Activated CD4-positive, CD25-positive, alpha-beta regulatory T cell treated with anti-CD3 and anti-CD28 coated beads, Interleukin-2, amount 50 U/mL, for 72 hours (primary cell): ENCODE measurements at places on chromosomes 12 and 14.
A peak's percentile ranks its signal among the peaks of the same experiment; 100 is the strongest.

DNA sequence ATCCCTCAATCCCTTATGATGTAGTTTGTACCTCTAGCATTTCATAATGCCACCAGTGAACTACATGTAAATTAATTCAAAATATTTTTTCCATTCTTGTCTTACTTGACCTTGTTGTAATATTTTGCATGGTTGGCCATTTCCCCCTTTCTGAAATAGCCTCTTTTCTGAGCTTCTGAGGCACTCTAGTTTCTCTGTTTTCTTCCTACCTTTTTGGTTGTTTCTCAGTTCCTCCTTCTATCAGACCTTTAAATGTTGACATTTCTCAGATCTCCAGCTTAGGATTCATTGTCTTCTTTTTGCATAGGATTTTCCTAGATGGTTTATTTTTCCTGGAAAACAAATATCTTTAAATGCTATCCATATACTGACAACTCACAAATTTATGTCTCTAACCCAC lies 9.8 kb upstream of the RMST start:
- no peak for DNase-seq

DNA sequence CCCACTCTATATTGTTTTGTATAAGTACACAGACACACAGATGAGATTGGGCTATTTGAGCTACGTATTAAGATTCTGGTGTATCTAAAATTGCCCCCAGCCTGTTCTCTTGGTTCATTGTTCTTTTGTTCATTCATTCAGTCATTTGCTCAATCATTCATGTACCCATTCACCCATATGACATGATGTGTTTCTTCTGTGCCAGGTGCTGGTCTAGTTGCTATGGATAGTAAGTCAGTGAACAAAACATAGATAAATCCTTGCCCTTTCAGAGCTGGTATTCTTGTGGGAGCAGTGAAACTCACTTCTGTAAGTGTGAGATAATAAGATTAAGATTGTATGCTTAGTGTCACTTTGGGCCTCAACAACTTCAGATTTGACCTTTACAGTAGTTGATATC lies 191.3 kb downstream of the TMTC2 start:
- no peak for DNase-seq

DNA sequence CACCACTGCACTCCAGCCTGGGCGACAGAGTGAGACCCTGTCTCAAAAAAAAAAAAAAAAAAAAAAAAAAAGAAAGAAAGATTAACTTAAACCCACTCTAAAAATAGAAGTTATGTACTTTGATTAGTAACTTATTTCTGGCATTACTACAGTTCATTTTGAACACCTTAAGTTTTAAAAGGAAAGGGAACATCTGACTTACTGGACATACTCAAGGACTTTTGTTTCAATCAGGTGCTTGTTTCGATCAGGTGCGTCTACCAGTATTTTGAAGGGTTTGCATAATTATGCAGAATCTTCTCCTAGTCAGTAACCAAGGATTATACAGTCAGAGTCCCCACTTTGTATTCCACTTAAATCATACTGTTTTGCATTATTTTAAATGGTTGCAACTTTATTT lies 105.6 kb downstream of the DERA start:
- no peak for DNase-seq

DNA sequence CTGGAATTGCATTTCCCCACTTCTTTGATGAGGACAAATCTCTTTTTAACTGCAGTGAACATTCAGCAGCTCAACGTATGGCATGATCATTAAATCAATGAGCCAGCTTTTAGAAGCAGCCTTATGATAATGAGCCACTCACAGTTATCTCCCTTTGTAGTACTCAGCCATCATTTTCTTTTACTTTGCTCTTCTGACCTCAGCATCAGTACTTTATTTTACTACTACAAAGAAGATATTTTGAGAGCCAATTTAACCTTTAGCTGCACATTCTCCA lies 250.0 kb upstream of the CLEC14A start:
- no peak for DNase-seq

DNA sequence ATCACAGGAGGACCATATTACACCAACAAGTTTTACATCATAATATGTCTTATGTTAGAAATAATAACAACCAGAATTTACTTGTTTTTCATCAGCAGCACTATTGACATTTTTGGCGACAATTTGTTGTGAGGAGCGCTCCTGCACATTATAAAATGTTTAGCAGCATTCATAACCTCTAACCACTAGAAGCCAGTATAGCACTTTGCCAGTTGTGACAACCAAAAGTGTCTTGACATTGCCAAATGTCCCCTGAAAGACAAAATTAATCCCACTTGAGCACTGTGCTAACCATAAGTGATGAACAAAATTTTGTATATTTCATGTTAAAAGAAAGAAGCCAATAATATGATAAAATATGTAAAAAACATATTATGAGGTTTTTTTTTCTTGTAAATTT lies 356.9 kb upstream of the LMO3 start:
- DNase-seq: no peak

GRCh38 chr12:118465706-118466105 lies 89.4 kb downstream of the SUDS3 start:
- no peak for DNase-seq

DNA sequence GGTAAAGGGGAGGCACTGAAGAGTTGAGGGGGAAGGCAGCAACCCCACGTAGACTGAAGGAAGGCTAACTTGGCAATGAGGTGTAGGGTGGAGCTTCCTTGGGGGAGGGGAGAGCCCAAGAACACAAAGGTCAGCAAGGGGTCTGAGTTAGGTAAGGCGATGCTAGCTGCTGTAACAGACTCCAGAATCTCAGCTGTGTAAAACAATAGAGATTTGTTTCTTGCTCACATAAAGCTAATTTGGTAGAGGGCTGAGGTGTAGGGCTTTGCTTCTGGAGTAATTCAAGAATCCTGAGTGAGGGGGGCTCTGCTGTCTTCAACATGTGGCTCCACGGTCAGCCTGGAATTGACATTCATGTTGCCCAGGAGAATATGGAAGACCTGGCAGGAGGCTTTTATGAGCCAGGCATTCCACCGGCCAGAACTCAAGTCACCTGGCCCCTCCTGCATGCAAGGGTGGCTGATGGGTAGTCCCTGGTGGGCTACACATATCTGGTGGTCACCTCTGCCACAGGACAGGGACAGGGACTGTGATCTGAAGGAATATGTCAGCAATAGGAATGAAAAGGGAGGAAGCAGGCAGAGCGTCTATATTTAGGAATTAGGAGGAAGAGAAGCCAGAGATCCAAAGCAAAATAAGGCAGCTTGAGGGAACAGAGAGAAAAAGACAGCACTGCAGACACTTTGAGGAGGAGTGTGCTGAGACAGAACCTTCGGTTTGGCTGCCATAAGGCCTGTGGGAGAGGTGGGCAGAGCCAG lies 153.7 kb downstream of the ZFP36L1 start:
- no peak for DNase-seq

DNA sequence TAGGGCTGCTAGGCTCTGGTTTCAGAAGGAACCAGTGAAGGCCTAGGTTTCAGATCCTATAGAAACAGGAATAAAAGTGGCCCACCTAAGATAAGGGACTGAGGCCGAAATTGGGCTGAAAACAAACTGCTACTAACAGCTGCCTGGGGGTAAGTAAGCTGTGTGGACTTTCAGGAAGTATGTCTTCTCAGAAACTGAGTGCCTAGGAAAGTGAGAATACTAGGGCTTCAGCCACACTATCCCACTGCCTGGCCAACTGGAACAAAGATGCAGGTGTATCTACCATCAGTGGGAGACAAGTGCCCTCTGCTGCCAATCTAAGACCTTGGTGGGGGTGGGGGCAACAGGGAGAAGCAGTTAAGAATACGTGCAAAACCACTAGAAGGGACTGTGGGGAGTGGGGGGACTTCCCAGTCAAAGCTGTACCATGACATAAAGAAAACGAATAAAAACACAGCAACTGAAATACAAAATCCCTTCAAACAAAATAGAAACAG lies 82.5 kb downstream of the MED13L start:
- peak; percentile 36 for DNase-seq

DNA sequence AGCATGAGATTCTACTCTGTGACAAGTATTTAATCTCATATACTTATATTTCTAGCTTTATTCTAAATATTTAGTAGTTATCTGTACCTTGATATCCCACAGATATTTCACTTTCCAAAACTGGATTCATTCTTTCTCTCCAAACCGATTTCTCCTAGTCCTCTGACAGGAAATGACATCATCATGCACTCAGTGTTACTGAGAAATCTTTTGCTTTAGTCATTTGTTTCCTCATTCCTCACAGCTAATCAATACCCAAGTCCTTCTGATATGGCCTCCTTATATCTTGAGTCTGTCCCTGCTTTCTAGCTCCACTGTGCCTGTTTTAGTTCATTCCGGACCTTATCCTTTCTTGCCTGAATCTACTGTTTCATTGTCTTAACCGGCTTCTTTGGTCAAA lies 39.4 kb upstream of the E2F7 start:
- DNase-seq: no peak

DNA sequence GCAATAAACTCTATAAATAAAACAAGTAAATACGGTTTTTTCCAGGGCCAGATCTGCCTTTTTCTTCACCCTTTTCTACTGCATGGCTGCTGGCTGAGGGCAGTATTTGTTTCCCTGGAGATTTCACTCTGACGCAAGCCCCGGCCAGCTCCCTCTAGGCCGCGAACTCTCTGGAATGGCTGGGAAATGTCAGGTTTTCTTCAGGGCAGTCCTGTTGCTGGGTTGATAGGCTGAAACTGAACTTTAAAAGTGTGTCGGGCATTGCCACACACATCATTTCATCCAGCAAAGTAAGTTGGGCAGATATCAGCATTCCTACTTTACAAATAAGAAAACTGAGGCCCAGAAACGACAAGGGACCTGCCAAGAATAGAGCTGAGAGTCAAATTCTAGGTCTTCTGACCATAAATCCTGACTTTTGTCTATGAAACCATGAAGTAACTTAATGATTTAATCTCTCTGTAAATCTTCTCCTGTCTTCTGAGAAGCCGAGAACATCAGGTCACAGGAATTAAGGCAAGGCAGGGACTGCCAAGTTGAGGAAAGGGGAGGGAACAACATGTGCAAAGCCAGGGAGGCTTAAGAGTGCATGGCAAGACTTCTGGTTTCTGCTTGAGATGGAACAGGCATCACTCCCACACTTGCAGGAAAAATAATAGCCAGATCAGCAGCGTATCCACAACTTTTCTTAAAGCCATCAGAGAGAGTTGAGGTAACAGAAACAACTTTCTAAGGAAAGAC lies 205.0 kb upstream of the CCDC196 start:
- no peak for DNase-seq

DNA sequence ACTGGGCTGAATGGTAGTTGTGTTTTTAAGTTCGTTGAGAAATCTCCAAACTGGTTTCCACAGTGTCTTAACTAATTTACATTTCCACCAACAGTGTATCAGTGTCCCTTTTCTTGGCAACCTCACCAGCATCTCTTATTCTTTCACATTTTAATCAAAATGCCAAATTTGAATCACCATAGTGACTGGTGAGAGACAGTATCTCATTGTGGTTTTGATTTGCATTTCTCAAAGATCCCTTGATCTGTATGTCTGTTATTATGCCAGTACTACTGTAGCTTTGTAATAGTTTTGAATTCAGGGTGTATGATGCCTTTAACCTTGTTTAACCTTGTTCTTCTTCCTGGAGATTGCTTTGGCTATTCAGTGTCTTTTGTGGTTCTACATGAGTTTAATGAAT lies 2.2 kb upstream of the EIF2S3B start:
- no peak for DNase-seq

GRCh38 chr14:94569381-94570001 lies 8.2 kb downstream of the SERPINA4 start:
- DNase-seq: no peak

DNA sequence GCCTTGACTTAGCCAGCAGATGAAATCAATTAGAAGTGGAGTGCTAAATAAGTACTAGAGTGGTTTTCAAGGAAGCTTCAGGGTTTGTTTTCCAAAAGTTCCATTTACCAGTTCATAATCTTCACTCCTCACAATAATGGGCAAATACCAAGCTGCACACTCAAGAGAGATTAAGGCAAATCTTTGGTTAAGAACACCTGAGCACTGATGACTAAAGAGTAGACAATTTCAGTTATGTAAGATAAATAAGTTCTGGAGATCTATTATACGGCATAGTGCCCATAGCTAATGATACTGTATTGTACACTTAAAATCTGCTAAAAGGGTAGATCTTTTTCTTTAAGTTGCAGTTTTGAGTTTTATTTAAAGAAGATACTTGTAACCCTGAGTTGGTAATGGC lies 125.0 kb downstream of the ARMH4 start:
- no peak for DNase-seq

- no peak for DNase-seq
These were observed 121.3 kb upstream of the SCAF11 start for GRCh38 chr12:46111715-46112114.

DNA sequence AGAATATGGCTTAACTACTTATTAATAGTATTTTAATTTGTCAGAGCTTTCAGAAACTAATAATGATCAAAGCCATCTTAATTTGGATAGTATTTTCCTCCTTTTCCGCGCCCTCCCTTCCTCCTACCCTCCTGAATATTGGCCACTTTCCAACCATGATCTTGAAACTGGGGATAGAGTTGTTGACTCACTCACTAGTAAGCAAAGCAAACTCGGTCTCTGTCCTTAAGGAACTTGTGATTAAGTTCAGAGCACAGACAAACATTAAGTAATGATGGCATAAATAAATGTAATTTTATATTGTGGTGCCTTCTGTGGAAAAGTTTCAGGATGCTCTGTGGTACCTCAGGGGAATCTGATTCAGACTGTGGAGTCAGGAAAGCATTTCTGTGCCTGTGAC lies 75.7 kb downstream of the LRRK2 start:
- DNase-seq: no peak

- DNase-seq: no peak
These were observed 24.6 kb upstream of the AICDA start for GRCh38 chr12:8637244-8637643.

DNA sequence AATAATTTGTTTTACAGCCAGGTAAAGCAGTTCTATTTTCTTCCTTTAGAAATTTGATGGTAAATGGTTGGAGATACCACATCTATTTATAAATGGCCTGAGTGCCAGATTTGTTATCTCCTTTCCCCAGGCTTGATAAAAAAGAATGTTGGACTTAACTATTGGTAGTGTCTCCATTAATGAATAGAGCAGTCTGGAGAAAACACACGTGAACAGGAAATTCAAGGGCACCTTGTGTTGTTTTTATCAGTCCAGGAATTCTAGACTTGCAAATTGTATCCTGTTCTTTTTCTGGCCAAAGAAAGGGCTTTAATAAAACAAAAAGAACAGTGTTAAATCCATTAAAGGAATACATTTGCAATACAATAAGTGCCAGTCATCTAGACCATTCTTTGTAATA lies 40.8 kb upstream of the BMAL2 start:
- no peak for DNase-seq

GRCh38 chr12:40752011-40752410 lies 59.8 kb downstream of the CNTN1 start:
- DNase-seq: no peak

GRCh38 chr12:53180220-53180930 lies at the start of the genes CSAD and ZNF740:
Gene CSAD (minus strand): TSS chr12:53180925. CDS start chr12:53173470, 7,455 bp downstream.
Gene ZNF740 (plus strand): TSS chr12:53180722. CDS start chr12:53181984, 1,262 bp downstream.
- peak; percentile 96 for DNase-seq
